ENCODE measurements at places on chromosomes 16 and 17.

- DNase-seq = no peak
Measured at GRCh38 chr17:55709984-55710383, 12.7 kb downstream of the TMEM100 start.

GRCh38 chr16:17409894-17410293, 60.9 kb downstream of the XYLT1 start:
- no peak for DNase-seq

DNA sequence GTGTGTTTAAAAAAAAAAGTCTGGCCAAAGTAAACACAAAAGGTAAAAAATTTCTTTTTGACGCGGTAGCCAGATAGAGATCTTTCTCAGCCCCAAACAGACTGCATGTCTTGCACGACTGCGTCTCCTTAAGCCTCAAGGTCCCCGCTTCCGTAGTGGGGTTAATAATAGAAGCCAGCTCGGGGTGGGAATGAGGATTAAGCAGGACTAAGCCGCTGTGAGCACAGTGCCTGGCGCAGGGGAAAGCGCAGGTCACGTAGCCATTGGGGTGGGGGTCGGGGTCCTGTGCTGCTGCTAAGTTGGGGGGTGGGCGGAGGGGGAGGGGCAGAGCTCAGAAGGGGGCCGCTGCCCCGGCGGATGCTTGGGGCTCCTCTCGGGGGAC, 521 bp downstream of the GGA2 start:
- peak; percentile 47 for DNase-seq

DNA sequence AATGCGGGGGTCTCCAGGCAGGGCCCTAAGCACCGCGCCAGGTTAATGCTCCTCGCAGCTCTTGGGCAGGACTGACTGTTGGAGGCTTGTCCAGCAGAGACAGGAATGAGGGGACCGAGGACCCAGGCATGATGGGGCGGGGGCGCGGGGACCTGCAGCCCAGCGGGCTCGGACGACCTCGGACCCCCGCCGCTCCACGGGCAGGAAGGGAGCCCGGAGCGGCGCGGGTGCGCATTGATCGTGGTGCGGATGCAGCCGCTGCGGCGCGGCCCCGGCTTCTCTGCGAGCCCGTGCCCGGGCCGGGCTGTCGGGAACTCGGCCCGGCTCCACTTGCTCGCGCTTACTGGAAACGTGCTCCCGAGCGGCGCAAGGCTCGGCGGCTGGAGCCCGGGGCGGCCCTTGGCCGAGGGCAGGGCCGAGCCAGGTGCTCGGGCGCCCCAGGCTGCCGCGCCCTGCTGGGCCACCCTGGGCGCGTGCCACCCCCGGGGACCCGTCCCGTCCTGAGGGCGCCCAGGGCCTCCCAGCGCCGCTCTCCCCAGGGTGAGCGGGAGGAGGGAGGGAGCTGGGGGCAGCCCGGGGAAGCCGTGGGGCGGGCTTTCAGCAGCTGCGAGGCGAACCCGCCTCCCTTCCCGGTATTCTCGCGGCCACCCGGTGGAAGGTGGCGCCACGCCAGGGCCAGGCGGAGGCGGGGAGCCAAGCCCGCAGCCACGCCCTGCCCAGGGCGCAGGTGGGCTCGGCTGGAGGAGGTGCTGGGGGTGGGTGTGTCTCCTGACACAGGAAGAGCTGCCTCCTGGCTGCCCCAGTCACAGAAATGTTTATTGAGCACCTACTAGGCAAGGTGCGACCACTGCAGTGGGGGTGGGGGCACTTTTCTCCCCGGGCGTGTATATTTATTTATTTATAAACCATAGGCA, 45.9 kb downstream of the SOCS3 start:
- DNase-seq = peak; percentile 85

- DNase-seq = peak; percentile 68
Measured at GRCh38 chr17:47650525-47651522, 1.1 kb downstream of the KPNB1 start.

DNA sequence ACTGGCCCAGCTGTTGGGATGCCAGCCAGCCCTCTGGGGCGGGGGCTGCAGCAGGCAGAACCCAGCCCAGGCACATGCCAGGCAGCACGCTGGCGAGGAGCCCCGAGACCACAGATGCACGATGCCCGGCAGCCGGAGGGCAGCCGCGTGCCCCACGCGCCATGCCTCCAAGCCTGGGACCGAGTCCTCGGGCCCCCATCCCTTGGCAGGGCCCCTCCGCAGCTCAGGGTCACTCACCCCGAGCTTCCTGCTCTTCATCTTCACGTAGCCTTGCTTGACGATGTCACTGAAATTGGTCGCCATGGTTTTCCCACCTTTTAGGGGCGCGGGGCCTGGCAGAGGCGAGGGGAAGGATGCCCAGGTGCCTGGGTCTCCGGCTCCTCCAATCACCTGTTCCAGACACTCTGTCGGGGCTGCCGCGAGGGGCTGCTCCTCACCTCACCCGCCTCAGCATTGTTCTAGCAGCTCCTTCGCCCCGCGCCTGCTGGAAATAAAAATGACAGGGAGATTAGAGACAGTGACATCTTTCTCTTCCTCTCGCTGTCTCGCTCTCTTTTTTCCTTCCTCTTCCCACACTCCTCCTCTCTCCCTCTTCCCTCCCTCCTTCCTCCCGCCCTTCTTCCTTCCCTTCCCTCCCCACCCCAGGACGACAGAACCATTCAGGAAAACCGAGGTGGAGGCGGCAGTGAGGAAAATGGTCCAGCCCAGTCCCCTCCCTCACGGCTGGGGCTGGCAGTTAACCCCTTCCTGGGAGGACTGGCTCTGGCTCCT, 6.9 kb downstream of the DOK4 start:
- peak; percentile 55 for DNase-seq

GRCh38 chr17:16870253-16871245, 101.4 kb downstream of the TNFRSF13B start:
- no peak for DNase-seq

- peak; percentile 41 for DNase-seq
Measured at GRCh38 chr17:47323382-47324223, at the start of gene EFCAB13. Gene EFCAB13 (plus strand): TSS chr17:47323955. CDS start chr17:47328354, 4,399 bp downstream.

- no peak for DNase-seq
Measured at GRCh38 chr17:61009663-61010062, 332.0 kb downstream of the BCAS3 start.

DNA sequence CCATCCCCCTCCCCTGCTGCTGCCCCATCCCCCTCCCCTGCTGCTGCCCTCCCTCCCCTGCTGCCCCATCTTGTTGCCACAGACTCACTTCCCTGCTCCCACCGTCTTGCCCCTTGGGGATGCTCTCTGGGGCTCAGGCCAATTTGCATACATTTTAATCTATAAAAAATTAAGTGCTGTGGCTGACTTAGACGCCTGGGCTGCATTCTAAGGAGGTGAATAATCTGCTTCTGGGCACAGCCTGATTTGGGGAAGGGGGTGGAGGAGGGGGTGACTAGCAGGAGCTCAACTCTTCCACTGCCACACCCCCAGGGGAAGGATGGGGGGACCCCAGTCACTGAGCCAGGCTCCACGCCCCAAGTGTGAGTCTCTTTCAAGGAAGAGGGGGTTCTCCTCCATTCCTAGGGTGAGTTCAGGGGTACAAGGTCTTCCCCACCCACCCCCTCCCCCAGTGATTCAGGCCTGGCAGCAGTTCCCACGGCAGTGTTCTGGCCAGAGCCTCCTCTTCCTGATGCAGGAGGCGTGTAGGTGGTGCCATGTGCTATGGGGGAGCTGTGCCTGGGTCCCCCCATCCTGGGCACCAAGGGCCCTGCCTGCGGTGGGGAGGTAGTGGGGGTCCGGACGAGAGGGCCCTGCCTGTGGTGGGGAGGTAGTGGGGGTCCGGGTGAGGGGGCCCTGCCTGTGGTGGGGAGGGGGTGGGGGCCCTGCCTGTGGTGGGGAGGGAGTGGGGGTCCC, 5.0 kb downstream of the DPH1 start:
- DNase-seq = no peak

GRCh38 chr16:13806671-13807070, 113.3 kb upstream of the ERCC4 start:
- no peak for DNase-seq
